ENCODE measurements at places on chromosomes 12 and 14. TPM values are rescaled to one million over a fixed set of nuclear protein-coding genes. Genes with fewer than 3 reads are reported as not detected.

KLRC2 gene
- polyA plus RNA-seq, result 0.56 TPM

ANG gene
- polyA plus RNA-seq, result 2.3 TPM

RPL10L gene
- polyA plus RNA-seq, result not detected

KRT6C gene
- 1.3 TPM for polyA plus RNA-seq

ANKRD13A gene
- polyA plus RNA-seq, result 35.7 TPM

BRI3BP gene
- 3.6 TPM for polyA plus RNA-seq

CISTR gene
- not detected for polyA plus RNA-seq

DNA sequence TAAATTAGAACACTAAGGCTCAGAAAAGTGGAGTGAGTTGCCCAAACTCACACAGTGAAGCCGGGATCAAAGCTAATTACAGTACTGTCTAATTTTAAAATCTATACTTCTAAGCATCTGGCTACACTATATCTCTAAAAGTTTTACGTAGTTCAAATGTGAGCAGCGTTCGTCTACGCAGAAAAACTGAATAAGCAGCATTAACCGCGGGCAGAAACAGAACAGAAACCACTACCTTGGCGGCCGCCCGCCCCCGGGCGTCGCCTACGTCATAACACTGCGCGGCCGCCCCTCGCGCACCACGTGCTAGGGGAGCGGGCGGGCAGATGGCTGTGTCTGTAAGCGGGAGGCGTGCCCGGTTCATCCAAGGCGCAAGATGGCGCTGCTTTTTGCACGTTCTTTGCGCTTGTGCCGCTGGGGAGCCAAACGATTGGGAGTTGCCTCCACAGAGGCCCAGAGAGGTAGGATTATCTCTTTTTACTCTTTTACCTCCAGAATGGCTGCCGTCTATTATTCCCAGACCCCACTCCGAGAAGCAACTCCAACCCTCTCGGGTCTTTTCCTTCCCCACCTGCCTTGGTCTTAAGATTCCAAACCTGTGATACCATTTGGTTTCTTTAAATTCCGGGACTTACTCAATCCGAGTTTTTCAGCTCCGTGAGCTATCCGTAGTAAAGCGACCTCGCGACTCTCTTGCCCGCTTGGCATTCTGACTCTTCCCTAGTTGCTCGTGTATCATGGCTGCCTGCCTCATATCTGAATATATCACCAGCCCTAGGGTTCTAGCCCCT is at the start of gene SPRYD4:
Gene SPRYD4, plus strand, starts transcription at position 363 of the 791 bp plus-strand sequence. Its CDS starts 14 bp downstream, at position 377.
- peak; percentile 97 for DNase-seq

DNA sequence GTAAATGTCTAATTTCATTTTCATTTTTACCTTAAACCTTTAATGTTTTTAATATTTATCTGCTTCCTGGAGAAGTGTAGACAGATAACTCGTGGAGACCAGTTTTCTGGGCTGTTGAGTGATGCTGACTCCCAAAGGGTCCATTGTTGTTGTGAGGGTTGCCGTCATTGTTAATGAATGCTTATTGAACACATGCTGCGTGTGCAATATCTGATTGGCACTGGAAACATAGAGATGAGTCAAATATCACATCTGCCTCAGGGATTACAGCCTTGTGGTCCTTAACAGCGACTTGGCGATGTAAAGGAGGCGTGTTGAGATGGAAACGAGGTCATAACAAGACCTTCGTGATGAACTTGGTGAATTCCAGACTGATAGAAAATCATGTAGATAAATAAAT is 85.9 kb downstream of the FBXW8 start:
- peak; percentile 44 for DNase-seq

DNA sequence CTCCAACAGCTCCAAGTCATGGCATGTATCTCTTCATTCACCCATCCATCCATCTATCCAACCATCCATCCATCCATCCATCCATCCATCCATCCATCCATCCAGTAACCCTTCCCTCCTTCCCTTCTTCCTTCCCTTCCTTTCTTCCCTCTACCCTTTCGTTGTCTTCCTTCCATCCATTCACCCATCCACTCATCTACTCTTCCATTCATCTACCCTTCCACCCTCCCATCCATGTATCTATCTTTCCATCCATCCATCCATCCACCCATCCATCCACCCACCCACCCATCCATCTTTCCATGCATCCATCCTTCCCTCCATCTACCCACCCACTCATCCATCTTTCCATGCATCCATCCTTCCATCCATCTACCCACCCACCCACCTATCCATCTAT is 53.2 kb upstream of the FBXO21 start:
- no peak for DNase-seq

DNA sequence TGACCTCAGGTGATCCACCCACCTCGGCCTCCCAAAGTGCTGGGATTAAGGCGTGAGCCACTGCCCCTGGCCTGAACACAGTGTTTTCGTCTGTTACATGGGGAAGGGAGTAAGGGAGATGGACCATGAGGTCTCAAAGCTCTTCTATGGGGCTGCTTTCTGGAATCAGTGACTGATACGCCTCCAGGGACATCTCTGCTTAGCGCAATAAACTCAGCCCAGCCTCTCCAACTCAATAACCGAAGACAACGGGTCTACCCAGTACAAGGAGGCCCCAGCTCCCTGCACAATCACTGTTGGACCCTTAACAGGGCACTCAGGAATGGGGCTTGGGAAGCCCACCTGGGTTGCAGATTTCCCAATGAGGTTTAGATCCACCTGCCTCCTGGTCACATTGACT is 42.6 kb upstream of the CHGA start:
- DNase-seq, result no peak

DNA sequence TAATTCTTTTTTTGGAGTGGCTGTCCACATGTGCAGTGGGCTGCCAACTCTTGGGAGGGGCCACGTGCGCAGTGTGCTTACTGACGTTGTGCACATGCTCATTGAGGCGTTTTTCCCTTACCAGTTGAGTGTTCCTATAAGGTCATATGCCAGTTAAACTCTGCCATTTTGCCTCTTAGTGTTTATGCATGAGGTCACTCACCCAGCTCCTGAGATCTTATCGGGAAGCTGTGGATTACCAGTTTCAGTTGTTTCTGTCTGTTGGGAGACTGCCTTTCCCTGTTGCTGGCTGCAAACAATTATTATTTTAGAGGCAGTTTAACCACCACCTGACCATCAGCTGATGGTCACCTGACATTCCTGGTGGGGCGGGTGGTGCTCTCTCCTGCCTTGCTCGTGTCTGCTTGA is 16.1 kb upstream of the KIF21A start:
- DNase-seq, result no peak

GRCh38 chr12:23585156-23585781 is 364.2 kb downstream of the SOX5 start:
- DNase-seq, result no peak

- DNase-seq, result peak; percentile 85
Measured at GRCh38 chr12:46473634-46474329, 101.2 kb upstream of the SLC38A2 start.

DNA sequence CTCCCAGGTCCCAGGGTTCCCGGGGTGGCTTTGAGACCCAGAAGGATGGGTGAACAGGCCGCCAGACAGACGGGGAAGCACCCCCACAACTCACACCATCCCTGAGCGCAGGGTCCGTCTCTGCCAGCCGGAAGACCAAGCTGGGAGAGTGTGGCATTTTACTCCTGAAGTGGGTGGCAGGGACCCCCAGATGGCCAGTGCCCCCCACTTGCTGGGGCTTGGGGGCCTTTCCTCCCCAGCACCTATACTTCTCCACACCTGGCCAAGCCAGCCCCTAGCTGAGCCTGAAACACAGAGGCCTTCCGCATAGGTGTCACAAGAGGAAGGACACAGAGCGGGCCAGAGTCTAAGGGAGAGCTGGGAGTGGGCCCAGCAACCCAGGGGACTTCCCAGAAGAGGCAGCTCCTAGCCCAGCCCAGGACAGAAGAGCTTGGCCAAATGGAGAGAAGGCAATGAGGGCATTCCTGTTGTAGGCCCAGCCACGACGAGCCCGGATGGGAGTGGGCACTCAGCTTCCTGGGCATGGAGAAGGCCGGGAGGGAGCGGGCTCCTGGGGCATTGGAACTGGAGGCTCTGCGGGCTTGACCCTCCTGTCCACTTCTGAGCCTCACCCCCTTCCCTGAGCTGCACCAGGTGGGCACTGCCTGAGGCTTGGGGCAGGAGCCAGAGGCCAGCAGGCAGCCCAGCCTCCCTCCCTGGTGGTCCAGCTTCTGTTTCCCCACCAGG is 3.3 kb downstream of the AHNAK2 start:
- DNase-seq, result no peak

- no peak for DNase-seq
Measured at GRCh38 chr14:76322594-76323220, 53.2 kb upstream of the ESRRB start.

GRCh38 chr14:64591809-64592208 is 42.0 kb downstream of the PPP1R36 start:
- no peak for DNase-seq

DNA sequence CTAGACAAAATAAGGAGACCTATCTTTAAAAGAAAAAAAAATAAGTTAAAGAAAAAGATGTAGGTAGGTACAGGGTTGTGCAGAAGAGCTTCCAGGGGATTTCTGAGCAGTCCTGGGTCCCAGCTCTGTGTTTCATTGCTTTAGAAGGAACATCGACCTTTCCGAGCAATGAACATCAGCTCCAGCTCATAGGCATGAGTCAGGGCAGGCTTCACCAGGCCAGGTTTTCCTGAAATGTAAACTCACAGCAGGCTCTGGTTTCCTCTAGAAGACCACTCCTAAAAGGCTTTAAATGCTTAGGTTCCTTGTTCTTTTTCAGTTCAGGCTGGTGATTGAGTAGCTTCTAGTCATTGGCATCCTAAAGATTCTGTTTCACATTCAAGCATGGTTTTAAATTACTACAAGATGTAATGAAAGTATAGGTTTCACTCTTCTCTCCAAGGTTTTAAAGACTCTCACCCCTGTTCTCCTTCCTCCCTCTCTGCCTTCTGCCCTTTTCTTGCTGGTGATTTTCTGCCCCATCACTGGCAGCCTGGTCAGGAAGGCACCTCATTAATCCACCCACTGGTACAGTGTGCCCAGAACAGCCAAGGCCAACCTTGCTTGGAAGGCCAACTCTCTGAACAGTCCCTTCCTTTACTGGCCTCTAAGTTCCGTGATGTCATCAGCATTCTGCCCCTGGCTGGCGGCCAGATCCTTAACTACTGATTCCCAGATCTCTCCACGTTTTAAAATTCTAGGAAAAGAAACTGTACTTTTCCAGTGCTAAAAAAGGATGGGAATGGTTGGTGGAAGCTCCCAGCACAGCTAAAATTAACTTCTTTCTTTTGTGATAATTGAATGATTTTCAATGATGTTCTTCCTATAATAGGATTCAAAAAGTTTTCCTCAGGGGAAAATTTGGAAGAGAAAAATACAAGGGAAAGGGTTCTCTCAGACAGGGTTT is 109.4 kb upstream of the HIF1A start:
- DNase-seq, result no peak

GRCh38 chr12:10365696-10366405 is 24.0 kb downstream of the KLRK1 start:
- DNase-seq, result peak; percentile 63

GRCh38 chr12:98464190-98464589 is 51.2 kb upstream of the TMPO start:
- no peak for DNase-seq

- DNase-seq, result no peak
Measured at GRCh38 chr14:66979101-66979974, 209.9 kb upstream of the GARIN2 start.
